H1 (cell line): ENCODE measurements at places on chromosomes 12 and 14.

GRCh38 chr12:108090932-108091678 is 38.0 kb upstream of the WSCD2 start:
- H3K4me1 ChIP-seq = peaks cover 3% of the 10 kb centered on the region
- no peak overlapping the region for H3K4me3 ChIP-seq
- no peak for DNase-seq
- H3K36me3 ChIP-seq = no peaks in the 10 kb centered on the region

GRCh38 chr12:11460343-11461023 is 65.1 kb upstream of the PRB2 start:
- no peak for DNase-seq
- no peaks in the 10 kb centered on the region for H3K36me3 ChIP-seq
- H3K4me3 ChIP-seq = no peak overlapping the region
- H3K4me1 ChIP-seq = no peaks in the 10 kb centered on the region; the same call in none of the 2 replicates
- H3K27me3 ChIP-seq = no peaks in the 10 kb centered on the region
- H3K27ac ChIP-seq = no peak overlapping the region

DNA sequence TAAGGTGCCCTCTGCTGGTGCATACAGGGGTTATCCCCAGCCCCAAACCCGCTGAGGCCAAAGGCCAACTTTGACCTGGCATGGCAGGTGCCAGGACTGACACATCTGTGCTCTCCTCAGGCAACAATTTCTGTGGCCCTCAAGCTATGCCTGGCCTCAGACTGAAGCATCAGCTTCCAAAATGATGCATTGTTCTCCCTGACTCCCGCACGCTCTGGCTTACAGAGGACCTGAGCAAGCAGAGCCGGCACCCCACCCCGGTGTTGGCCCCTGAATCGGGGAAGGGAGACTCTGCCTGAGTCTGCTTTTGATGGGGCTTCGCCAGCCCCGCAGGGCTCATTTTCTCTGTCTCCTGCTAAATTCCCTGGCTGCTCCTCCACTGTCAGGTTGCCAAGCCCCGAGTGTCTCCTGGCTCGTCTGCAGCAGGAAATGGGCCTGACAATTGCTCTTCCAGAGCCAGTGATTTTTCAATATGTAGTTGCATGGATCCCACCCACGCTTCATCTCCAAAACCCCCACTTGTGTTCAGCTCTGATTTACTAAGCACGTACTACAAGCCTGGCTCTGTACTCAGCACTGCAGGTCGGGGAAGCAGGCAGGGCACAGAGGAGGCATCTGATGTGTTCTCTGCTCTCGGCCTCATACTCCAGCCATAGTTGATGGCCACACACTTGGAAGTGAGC is 126.1 kb downstream of the SLC38A6 start:
- DNase-seq = no peak
- H3K27me3 ChIP-seq = no peaks in the 10 kb centered on the region
- H3K36me3 ChIP-seq = no peaks in the 10 kb centered on the region
- no peak overlapping the region for H3K4me3 ChIP-seq

GRCh38 chr12:33676866-33677265 is 237.2 kb upstream of the SYT10 start:
- no peak overlapping the region for H3K27ac ChIP-seq
- no peaks in the 10 kb centered on the region for H3K27me3 ChIP-seq
- no peaks in the 10 kb centered on the region; the same call in 1 of the 2 replicates for H3K4me1 ChIP-seq
- H3K4me3 ChIP-seq = no peak overlapping the region
- DNase-seq = no peak

DNA sequence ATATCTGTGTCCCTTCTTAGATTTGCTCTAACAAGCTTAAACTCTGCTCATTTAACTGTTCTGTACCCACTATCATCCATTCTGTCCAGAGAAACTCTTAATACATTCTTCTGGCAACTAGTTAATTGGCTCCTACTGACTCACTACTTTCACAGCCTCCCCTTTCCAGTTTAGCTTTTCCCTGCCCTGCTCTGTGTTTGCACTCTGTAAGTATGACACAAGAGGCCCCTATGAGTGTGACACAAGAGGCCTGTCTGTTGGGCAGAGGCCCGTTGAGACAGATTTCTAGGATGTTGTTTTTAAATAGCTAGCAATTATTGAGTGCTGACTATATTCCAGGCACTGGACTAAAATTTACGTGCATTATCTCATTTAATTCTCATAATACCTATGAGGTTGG is 246.0 kb upstream of the DAAM1 start:
- no peak overlapping the region for H3K4me3 ChIP-seq
- H3K4me1 ChIP-seq = no peaks in the 10 kb centered on the region
- no peak overlapping the region for H3K27ac ChIP-seq
- no peak for DNase-seq
- no peaks in the 10 kb centered on the region for H3K27me3 ChIP-seq
